ENCODE measurements at places on chromosomes 7 and 10.

GRCh38 chr10:80122110-80122710 is 10.3 kb upstream of the PLAC9 start:
- no peak for DNase-seq

GRCh38 chr7:66627151-66627681 is 1.5 kb upstream of the KCTD7 start:
- DNase-seq, result no peak

DNA sequence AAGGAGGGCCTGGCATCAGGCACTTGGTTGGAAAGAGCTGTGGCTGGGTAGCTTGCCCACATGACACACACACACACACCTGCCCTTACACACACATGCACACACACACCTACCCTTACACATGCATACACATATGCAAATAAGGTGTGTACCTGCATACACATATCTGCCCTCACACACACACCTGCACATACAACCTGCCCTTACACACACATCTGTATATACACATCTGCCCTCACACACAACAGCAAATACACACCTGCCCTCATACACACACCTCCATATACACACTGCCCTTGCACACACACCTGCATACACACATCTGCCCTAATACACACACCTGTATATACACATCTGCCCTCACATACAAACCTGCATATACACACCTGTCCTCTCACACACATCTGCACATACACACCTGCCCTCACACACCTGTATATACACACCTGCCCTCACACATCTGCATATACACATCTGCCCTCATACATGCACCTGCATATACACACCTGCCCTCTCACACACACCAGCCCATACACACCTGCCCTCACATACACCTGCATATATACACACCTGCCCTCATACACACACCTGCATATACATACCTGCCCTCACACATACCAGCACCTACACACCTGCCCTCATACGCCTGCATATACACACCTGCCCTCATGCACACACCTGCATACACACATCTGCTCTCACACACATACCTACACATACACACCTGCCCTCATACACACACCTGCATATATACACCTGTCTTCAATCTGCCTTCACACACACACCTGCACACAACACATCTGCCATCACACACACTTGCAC is 82.9 kb downstream of the GRID1 start:
- DNase-seq, result no peak

- DNase-seq, result no peak
Measured at GRCh38 chr7:155161690-155162089, 91.6 kb downstream of the HTR5A start.

DNA sequence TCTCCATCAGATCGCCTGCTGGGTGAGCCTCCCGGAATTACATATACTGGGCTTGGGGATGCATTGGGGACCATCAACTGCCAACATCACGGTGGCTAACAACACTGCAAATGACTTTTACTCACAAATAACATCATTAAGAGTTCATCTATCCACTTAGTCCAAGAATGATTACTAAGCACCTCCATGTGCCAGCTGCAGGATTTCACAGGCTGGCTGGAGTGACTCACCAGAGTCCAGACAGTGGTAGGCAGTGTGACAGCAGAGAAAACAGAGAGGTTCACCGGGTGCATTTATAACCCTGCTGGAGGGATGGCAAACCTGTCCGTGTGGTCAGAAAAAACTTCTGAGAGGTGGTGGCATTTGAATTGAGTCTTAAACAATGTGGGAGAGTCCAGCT is 3.2 kb upstream of the IGFBP3 start:
- DNase-seq, result no peak
